ENCODE measurements at places on chromosomes 11 and 22.

GRCh38 chr11:94925422-94926270, 47.7 kb downstream of the CWC15 start:
- no peak for DNase-seq

DNA sequence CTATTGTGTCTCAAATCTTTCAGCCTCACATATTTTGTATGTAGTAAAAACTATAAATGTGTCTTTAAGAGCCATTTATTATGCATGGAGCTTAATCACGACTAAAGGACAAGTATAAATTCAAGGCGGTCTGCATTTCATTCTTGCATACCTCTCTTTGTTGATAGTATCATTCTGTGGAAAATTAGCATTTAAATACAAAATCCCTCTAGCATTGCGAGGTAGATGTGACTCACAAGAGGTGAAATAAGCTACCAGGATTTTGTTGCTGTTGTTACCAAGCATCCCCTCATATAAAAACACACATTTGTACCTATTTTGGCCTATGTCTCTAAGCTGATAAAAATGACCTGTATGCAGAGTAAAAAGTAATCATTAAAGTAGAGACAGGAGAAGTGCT, 537.4 kb upstream of the LUZP2 start:
- no peak for DNase-seq

- no peak for DNase-seq
Observed at GRCh38 chr22:26780521-26780920, 123.1 kb downstream of the MIAT start.

DNA sequence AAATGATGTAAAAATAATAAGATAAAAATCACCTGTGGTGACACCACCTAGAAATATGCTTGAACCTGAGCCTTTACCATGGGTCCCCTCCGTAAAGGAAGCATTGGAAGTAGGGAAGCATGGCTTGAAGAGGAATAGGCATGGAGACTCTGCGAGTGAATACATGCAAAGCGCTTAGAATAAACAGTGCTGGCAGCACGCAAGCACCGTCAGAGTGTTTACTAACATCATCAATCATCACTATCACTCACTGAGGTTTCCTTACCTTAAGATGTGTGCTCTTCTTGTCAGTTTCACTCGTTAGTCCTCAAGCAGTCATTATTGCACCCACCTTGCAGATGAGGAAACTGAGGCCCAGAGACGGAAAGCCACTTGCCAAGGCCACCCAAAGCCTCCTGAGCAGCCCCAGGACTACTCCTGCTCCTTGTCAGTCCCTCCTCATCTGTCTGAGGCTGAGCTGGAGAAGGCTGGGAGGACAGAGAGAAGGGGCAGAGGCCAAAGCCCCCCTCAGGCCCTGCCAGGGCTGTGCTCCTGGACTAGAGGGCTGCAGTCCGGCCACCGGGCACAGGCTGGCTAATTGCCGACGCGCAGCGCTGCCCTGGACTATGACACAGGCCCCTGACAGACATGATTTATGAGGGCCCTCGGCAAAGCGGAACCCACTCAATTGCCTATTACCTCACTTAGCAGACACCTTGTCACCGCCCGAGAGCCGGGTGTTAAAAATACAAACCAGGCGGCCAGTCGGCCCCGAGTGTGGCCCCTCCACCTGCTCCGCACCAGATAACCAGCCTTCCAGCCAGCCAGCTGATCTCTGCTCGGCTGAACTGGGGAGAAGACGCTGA, 168.9 kb downstream of the MN1 start:
- no peak for DNase-seq

DNA sequence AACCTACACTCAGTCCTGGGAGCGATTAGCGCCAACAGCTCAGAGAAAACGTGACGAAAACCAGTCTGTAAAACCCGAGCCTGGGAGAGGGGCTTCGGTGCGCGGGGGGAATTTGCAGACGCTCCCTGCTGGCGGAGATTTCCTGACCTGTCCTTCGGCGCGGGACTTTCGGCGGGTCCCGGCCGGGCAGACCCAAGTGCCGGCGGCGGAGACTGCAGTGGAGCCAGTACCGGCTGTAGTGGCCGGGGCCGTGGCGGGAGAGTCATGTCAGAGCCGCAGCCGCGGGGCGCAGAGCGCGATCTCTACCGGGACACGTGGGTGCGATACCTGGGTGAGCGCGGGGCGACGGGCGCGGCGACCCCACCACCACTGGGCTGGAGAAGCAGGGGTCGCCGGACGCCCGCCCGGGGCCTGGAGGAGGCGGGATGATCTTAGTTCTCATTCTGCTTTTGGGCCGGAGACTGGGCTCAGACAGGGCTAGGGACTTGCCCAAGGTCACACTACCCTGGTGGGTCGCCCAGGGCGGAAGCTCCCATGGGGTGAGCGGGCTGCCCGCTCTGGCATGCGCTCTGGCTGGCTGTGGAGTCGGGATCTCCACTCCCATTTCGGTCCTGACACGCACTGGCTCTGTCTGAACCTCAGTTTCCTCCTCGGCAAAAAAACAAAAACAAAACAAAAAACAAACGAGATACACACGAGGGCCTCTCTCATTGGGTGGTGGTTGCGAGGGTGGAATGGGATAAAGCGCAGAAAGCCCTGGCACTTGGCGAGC, at the start of gene MTFP1:
Gene MTFP1 (plus strand): TSS at position 153 of the 772 bp plus-strand sequence. CDS start 112 bp downstream, at position 265.
- peak; percentile 66 for DNase-seq
